ENCODE measurements at places on chromosomes 5 and 9. TPM values are rescaled to one million over a fixed set of nuclear protein-coding genes. Genes with fewer than 3 reads are reported as not detected.

SIT1 gene
- not detected for polyA plus RNA-seq

ADRB2 gene
- polyA plus RNA-seq, result 0.63 TPM

ALDH1A1 gene
- 7.0 TPM for polyA plus RNA-seq

GRCh38 chr5:66561256-66561990 lies 34.8 kb upstream of the MAST4 start:
- no peak for DNase-seq

GRCh38 chr5:51650824-51651223 lies 267.6 kb downstream of the ISL1 start:
- DNase-seq, result no peak

GRCh38 chr5:160377651-160378050 lies 7.2 kb upstream of the C1QTNF2 start:
- no peak for DNase-seq

GRCh38 chr5:453725-454481 lies 10.9 kb downstream of the EXOC3 start:
- no peak for DNase-seq

DNA sequence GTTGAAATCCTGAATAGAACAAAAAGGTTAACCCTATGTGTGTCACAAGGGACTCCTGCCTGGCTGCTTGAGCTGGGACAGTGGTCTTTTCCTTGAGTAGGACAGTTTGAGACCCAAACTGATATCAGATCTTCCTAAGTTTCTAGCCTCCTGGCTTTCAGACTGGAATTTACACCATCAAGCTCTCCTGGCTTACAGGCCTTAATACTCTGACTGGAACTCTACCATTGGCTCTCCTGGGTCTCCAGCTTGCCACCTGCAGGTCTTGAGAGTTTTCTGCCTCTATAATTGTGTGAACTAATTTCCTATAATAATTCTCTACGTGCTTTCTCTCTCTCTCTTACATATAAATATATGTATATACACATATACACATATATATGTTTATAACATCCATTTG lies 112.5 kb downstream of the PRR16 start:
- DNase-seq, result no peak

- DNase-seq, result peak; percentile 50
Measured at GRCh38 chr9:7366121-7366520, 433.5 kb downstream of the DMAC1 start.

DNA sequence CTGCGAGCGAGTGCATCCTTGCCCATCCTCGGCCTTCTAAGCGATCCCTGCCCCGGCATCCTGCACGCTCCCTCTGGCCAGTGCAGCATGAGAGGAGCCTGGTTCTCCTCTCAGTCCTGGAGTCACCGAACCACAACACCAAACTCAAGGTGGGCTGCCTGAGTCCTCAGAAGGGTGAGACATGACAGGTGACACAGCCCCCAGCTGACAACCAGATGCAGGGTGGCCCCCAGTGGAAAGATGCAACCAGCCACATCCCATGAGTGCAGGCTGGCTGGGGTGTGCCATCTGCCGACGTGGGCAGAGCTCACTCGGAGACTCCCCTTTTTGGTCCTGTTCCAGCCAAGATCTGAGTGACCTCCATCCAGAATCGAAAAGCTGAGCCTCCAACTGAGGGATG lies 58.4 kb downstream of the COL23A1 start:
- no peak for DNase-seq

- no peak for DNase-seq
Measured at GRCh38 chr9:138073408-138073807, 195.8 kb downstream of the CACNA1B start.

- DNase-seq, result no peak
Measured at GRCh38 chr5:106258591-106259125, 1412.1 kb downstream of the EFNA5 start.

DNA sequence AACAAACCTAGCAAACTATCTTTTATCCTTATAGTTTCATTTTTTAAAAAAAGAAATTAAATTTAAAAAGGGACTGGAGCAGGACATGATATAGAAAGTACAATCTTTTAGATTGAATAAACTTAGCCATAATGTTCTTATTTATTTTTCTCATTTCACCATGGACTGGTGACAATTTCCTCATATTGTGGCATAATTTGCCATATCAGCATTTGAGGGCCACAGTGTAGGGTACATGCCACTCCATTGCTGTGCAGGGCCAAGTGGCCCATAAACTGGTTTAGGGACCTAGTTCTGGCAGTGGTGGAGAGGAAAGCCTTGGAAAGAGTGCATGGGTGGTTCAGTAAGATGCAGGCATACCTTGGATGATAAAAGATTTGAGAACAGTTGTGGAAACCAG lies 232.9 kb upstream of the ELL2 start:
- DNase-seq, result no peak

- no peak for DNase-seq
Measured at GRCh38 chr9:26462213-26462612, 430.4 kb downstream of the CAAP1 start.

DNA sequence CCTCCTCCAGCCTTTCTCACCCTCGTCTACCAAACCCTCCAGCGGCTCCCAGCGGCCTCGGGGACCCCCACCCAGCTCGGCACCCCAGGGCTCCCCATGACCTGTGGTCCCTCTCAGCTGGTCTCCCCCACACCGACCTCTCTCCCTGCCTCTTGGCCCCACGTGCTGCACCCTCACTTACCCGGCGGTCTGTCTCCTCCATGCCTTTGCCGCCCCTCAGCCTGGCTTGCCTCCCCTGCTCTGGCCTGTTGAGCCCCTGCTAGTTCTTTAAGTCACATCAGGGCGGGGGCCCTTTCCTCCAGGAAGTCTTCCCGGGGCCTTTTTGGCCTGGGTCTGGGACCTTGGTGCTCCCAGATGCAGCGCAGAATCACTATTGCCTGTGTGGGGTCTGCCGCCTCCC lies 81.5 kb downstream of the LMX1B start:
- DNase-seq, result no peak

- no peak for DNase-seq
Measured at GRCh38 chr5:150213530-150213929, 23.7 kb downstream of the SLC6A7 start.
